ENCODE measurements at places on chromosomes 7 and 10.
A peak's percentile ranks its signal among the peaks of the same experiment; 100 is the strongest.

- no peak for DNase-seq
These were observed 37.6 kb upstream of the RNF32 start for GRCh38 chr7:156603011-156603410.

DNA sequence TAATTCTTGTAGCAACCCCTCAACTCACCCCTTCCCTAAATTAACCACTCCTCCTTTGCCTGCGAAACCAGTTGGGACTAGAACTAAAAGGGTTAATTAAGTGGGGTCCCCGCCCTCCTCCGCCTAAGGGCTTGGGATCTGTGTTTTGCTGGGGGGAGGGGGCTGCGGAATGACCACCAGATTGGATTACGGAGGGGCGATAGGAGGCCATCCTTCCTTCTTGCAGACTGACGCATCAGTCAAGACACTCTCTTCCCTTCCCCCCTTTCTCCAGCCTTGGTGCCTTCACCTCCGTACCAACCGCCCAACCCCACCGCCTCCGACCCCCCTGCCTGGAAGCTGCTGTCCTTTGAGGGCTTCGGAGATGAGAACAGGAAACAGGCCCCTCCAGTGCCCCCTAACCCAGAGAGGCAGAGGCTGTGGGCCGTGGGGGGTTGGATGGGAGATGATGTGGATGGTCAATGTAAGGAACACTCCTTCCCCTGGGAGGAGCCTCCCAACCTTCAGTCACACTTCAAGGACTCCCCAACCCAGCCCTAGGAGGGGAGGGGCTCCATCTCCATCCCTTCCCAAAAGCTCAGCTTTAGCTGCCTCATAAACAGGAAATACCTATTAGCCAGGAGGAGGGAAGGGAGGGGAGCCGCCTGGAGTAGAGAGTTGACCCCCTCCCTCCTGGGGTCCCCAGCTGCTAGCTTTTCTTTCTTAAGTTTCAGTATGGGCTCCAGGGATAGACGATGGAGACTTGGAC lies 997 bp upstream of the LDB1 start:
- DNase-seq: peak; percentile 49

GRCh38 chr7:129213828-129214227 lies 11.0 kb upstream of the AHCYL2 start:
- no peak for DNase-seq

DNA sequence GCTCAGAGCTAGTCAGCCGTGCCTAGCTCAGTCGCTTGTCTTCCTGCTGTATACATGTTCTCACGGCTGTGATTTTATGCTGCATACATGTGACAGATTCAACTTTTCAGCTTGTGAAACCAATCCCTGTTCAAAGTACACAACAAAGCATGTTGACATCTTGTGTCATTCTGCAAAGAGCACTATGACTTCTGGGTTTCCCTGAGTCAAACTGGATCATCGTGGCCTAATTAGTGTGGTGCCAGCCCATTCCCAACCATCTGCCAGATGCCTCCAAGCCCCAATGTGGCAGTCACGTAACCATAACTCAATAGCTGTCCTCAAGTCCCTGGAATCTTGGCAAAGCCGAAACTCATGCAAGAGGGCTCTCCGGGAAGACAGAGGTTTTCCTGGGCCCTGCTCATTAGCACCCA lies 144.8 kb downstream of the MYOF start:
- no peak for DNase-seq

GRCh38 chr7:9192969-9193368 lies 759.6 kb downstream of the NXPH1 start:
- no peak for DNase-seq

DNA sequence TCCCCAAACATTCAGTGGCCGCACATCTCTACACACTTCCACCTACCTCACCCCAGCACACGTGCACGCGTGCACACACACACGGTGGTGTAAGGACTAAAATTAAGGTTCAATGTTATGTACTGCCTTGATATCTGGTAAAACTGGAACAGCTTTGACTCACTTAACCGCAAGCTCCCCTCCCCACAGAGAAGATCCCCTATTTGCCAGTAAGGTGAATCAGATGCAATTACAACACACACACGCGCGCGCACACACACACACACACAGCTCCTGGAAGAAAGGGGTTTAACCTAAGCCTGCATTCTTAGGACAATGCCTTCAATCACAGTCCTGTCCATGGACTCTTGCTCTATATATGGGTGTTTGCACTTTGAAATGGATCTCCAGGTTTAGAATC lies 25.5 kb upstream of the VPS41 start:
- no peak for DNase-seq

GRCh38 chr10:47113907-47114500 lies 186.0 kb upstream of the GDF10 start:
- no peak for DNase-seq

DNA sequence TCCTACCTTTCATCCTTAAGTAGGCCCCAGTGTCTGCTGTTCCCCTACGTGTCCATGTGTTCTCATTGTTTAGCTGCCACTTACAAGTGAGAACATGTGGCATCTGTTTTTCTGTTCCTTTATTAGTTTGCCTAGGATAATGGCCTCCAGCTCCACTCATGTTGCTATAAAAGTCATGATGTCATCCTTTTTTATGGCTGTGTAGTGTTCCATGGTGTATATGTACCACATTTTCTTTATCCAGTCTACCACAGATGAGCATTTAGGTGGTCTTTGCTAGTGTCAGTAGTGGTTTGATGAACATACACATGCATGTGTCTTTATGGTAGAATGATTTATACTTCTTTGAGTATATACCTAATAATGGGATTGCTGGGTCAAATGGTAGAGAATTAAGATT lies 146.2 kb upstream of the SLC26A5 start:
- DNase-seq: no peak

DNA sequence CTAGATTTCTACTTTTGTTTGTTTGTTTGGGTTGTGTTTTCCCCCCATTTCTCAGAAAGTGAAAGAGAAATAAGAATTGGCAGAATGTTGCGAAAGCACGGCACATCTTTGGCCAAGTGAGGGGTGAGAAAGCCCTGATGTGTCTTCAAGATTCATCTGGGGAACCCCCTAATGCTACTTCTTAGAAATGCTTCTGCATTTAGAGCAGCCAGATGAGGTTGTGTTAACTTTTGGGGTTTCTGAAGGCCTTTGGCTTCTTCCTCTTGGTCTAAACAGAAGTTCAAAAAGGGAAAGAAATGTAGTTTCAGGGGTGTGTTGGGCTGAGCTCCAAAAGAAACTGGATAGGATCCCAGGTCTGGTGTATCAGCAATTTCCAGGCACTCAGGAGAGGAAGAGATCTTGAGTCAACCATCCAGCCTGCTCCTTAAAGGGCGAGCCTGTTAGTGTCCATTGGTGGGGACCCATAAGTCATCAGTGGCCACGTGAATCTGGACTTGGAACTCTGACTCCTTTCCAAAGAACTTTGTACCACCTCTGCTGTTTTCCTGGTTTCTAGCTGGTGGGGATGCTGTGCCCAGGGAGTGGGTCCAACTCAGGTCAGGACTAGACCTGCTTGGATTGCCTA lies 6.5 kb downstream of the DUSP5 start:
- DNase-seq: peak; percentile 48

- no peak for DNase-seq
These were observed 303.3 kb upstream of the COBL start for GRCh38 chr7:51619880-51620279.

DNA sequence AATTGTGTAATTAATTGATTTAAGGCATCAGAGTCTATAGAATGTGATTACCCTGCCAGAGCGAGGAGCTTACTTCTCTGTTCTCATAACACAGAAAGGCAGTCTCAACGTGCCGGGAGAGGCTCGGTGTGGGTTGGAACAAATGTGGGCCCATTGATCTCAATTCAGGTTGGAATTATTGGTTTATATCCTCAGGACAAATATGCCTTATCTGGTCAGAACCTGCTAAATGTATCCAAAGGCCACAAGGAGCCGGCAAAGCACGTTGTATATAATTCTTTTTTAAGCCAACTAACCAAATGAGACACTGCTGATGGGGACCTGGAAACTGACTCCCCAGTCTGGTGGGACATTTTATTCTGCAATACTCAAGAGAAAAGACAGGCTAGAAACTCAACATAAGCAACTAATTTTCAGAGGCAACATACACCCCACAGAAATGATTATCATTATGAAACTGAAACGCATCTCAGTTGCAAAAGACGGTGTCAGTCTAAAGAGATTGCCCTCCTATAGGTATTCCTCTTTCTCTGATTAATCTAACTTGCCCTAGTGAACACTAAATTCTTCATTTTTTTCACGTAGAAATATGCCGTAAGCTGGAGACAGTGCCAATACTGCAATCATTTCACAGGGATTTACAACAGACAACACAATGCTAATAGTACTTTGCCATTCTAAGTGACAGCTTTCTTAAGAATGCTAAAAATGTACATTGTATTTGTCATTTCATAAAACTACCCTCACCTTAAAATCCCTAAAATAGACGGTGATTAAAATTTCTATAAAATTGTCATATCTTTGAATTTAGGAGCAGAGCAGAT lies 9.4 kb downstream of the EBF3 start:
- DNase-seq: no peak

- no peak for DNase-seq
These were observed 51.7 kb upstream of the SEPHS1 start for GRCh38 chr10:13399752-13400151.

- DNase-seq: no peak
These were observed 80.1 kb upstream of the MKRN1 start for GRCh38 chr7:140559410-140559809.

- DNase-seq: no peak
These were observed 139.0 kb downstream of the HERPUD2 start for GRCh38 chr7:35555934-35556333.

DNA sequence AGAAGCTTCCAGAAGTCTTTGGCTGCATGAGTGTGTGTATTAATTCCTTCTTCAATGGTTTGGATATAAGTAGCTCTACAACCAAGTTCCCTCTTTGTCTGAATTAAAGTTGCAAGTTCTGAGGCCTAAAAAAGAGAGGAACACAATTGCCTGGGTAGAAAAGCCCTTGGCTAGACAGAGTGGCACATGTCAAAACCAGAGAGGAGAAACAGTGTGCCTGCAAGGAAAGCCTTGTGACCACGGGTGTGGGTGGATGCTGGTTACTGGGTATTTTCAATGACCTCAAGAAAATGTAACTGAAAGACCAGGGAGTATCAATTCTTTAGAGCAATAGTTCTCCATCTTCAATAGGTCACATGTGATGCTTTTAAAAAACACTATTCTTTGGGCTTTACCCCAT lies 148.3 kb downstream of the SVIL start:
- no peak for DNase-seq

All from hippocampal formation (tissue), 2 donors.